ENCODE measurements at places on chromosomes 16 and 17.

DNA sequence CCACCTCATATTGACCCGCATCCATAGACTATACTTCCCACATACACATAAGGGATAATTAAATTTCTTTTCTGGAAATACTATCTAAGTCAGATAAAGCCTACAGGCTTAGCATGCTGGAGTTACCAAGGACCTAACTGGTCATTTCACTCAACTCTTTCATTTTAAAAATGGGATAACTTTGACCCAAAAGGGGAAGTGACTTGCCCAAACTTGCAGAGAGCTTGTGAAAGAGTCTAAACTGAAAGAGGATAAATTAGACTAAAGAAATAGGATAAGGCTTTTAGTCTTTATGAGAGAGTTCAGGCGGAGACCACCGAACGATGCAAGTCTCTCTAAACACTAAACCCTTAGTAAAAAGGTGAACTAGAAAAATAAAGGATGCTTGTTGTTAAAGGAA is 3.9 kb upstream of the KRT33A start:
- no peak for DNase-seq

- DNase-seq, result no peak
These were observed 58.7 kb downstream of the TANC2 start for GRCh38 chr17:63024716-63025115.

DNA sequence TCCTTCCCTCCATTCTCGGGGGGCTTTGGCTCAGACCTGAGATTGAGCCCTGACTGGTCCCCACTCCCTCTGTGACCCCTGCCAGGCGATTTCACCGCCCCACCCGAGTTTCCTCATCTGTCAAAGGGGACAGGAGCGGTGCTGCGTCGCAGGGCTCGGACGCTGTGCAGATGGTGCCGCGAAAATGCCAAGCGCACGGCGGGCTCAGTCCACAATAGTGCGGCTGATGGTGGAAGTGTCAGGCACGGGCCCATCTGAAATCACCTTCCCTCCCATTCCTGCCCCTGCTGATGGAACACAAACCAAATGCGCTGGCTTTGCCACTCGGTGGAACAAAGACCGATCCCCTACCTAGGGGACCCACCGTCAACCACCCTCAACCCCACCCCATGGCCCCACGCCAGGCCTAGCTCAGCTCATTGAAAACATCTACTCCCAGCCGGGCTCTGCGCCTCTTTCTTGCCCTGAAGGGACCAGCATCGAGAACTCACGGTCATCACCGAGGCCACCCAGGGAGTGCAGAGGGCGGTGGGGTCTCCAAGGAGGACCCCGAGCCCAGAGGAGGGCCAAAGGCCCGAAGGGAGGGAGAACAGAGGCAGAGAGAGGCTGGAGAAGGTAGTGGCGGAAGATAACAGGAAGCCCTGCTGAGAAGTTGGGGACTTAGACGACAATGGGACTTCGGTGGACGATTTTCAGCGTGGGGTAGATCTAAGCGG is 1.4 kb downstream of the CARHSP1 start:
- peak; percentile 79 for DNase-seq

DNA sequence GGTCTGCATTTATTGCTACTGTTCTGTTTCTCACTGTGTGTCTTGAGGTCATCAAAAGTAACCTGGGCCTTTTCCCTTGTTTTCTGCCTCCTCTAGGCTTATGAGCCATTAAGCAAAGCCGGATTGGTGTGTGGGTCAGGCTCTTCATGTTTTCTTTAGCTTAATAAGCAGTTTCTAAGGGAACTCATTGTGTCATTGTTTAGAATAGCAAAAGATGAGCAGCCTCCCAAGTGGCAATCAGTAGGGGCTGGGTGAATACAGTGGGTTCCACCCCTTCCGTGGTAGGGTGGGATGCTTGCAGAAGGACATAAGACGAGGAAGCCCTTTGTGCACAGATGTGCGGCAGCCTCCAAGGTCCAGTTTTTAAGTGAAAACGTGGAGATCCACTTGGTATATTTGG is 34.5 kb downstream of the ABCC1 start:
- no peak for DNase-seq

DNA sequence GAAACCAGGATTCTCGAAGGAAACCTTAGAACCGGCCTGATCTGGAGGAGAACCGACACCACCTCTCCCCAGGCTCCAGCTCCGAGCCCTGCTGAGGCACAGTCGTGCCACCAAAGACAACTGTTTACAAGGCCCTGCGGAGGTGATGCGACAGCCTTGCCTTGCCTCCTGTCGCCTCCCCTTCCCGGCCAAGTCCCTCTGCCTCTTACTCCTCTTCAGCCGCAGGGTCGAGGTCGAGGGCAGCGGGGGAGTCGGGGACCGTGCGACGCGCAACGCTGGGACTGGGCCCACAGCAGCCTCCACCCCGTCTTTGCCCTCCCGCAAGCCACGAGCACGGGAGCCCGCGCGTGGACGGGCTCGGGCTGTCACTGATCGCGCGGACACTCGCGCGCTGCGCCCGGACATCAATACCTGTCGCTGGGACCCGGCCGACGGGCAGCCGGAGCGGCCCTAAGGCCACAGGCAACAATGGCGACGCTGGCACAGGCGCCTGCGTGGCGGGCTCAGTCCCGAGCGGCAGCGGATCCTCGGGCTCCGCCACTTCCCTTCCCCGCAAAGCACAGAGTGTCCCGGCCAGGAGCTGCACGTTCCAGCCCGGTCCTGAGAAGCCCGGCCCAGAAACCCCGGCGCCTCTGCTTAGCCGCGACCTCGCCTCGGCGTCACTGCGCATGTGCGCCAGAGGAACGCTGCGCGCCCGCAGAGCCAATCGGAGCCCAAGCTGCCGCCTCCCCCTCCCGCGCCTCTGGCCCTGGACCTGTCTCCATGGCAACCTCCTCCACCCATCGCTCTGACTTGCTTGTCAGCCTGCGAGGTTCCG is at the start of gene ZNF287:
Gene ZNF287 (minus strand): TSS at position 664 of the 817 bp plus-strand sequence. CDS start 1,473 bp downstream, outside the sequence.
- peak; percentile 97 for DNase-seq

DNA sequence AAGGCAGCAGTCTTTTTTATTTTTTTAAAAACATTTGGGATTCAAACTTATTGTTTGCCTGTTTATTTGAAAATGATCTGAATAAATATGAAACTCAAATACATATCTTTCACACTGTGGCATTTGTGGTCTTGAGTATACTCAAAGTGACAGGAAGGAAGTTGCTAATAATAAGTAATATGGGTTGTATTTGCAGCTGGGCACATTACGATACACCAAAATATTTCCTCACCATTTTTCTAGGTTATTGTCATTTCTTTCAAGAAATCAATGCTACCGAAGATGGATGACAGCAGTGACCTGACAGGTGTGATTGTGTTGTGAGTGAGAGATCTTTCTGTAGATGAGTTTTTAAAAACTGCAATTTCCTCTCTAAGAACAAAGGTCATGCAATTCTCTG is 665.7 kb downstream of the CDH8 start:
- no peak for DNase-seq

Data from eye (tissue), 1 donor.